ENCODE measurements at places on chromosomes 12 and 14. TPM values are rescaled to one million over a fixed set of nuclear protein-coding genes. Genes with fewer than 3 reads are reported as not detected.

DNA sequence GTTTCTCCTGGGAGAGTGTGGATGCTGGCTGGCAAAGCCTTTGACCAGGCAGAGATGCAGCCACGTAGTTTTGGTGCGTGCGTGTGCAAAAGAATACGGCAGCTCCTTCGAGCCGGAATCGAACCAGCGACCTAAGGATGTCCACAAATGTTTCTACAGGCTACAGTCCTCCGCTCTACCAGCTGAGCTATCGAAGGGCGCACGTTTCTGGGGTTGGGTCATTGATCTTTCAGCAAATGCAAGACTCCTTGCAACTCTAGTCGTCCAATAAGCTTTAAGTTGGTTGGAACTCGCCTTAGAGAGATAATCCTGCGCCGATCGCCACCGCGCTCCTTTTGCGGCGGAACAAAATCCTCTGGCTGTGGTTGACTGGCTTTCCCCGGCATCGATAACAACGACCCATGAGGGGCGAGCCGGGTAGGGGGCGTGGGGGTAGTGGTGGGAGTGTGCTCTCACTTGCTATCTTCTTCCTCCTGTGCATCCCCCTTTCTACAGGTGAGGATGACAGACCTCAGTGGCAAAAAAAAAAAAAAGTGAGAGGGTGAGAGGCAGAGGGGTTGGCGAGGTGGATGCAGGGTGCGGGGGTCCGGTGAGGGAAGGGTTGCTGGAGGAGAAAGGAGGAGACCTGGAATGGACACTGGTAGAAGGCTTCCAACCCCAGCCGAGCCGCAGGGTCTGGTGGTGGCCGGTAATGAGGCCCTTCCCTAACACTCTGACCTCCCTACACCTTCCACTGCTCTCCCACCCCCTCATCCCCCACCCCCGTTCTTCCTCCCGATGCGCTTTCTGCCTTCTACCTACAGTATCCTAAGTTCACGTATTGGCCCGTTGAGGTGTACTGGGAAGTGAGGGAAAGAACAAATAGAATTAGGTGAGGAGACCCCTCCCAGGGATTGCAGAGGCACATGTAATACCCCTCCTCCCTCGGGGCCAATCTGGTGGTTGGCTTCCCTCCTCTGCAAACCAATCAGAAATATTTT lies 11.8 kb upstream of the OR6S1 start:
- H3K4me3 ChIP-seq, result no peak overlapping the region
- DNase-seq, result no peak
- H3K27ac ChIP-seq, result no peak overlapping the region
- H3K4me1 ChIP-seq, result peaks cover 6% of the 10 kb centered on the region
- peaks cover 14% of the 10 kb centered on the region for H3K27me3 ChIP-seq

DNA sequence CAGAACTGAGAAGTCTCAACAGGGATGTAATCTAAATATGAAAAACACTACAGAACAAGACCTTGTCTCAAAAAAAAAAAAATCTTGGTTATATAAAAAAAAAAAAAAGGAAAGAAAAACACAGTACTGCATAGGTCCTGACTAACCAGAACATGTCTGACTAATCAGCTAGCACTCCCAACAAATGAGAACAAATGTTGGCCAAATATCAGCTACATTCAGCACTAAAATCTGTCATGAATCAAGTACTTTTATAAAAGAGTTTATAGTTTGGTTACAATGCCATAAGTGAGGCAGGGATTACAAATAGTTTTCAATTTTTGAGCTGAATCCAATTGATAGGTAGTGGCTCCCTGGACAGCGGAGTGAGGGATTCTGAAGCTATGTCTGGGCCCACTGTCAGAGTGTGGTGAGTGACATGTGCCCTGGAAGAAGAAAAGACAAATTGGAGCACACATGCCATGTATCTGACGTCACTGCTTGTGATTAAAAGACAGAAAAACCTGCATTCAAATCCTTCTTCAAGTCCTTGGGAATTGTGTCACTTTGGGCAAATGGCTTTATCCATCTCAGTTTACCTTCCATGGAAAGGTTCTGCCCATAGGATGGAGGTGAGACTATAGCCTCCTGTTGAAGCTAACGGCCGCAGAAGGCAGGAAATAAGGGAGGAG lies 5.6 kb upstream of the FAM234B start:
- no peaks in the 10 kb centered on the region for H3K27me3 ChIP-seq
- no peak overlapping the region for H3K27ac ChIP-seq
- DNase-seq, result no peak
- H3K4me3 ChIP-seq, result no peak overlapping the region
- H3K4me1 ChIP-seq, result peaks cover 2% of the 10 kb centered on the region
- no peaks in the 10 kb centered on the region for H3K36me3 ChIP-seq

- no peaks in the 10 kb centered on the region for H3K36me3 ChIP-seq
- no peak overlapping the region for H3K27ac ChIP-seq
- peak; percentile 8 for DNase-seq
- peaks cover 39% of the 10 kb centered on the region for H3K4me1 ChIP-seq
Measured at GRCh38 chr12:88432531-88433490, 147.5 kb downstream of the KITLG start.

- H3K4me3 ChIP-seq, result peak overlapping the region; percentile 49
- peak overlapping the region; percentile 97 for H3K27ac ChIP-seq
- H3K36me3 ChIP-seq, result no peaks in the 10 kb centered on the region
Measured at GRCh38 chr12:124927201-124928094, 13.0 kb upstream of the UBC start.

DNA sequence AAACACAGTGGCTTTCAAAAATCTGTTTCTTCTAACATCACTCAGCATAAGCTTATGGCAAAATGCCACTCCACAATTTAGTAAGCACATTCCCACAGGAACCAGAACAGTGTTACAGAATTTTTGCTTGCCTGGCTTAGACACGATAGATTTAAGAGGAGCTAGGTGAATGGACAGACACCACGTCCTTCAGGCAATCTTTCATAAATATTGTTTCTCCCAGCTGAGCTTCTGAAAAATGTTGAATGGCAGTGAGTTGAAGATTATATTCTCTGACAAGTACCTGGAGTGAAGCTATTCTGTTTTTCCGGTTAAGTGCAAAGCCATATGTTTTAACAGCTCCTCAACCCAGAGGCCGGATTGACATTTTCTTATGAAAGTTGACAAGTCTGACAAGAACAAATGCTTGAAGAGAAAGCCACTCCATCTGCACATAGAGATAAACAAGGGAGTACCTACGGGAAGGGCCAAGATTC lies 102.0 kb downstream of the FSCB start:
- no peaks in the 10 kb centered on the region for H3K36me3 ChIP-seq
- no peaks in the 10 kb centered on the region for H3K27me3 ChIP-seq
- no peaks in the 10 kb centered on the region for H3K4me1 ChIP-seq
- H3K27ac ChIP-seq, result no peak overlapping the region

DNA sequence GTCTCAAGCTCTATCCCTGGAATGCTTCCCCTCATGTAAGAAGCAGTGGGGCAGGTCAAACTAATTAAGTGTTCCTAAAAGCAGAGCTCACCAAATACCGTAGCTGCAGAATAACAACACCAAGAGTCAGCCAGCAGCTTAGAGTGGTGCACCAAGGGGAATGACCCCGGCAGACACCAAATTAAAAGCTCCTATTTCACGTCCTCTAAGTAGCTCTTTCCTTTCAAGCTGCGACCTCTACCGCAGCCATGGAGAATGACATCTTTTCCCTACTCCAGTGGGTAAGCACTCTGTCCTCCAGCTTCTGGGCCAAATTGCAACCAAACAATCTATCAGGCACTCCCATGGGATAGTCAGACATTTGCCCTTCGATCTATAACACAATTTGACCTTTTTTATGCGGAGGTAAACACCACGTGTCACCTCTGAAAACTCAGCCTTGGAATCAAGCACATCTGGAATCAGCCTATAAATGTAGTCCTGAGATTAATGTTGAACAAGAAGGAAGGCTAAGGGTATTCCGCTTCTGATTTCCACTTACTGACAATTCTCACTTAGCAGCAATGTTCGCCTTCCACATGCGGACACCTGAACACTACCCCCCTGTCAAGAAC lies 67.6 kb upstream of the CDKN3 start:
- DNase-seq, result no peak
- H3K36me3 ChIP-seq, result no peaks in the 10 kb centered on the region
- H3K4me1 ChIP-seq, result peaks cover 11% of the 10 kb centered on the region
- H3K4me3 ChIP-seq, result no peak overlapping the region

Gene EML1
- total RNA-seq, result 40.1 TPM

GRCh38 chr12:39780411-39780912 lies 160.9 kb upstream of the ABCD2 start:
- no peak for DNase-seq
- H3K27me3 ChIP-seq, result no peaks in the 10 kb centered on the region
- no peak overlapping the region for H3K27ac ChIP-seq

Gene BEGAIN
- total RNA-seq, result 1.4 TPM

Gene NFATC4
- 14.4 TPM for total RNA-seq

GRCh38 chr14:68862954-68863594 lies 70.2 kb upstream of the ZFP36L1 start:
- no peaks in the 10 kb centered on the region for H3K36me3 ChIP-seq
- peak; percentile 75 for DNase-seq
- H3K27ac ChIP-seq, result no peak overlapping the region
- no peaks in the 10 kb centered on the region for H3K27me3 ChIP-seq
- no peaks in the 10 kb centered on the region for H3K4me1 ChIP-seq

- no peaks in the 10 kb centered on the region for H3K27me3 ChIP-seq
- DNase-seq, result no peak
- no peak overlapping the region for H3K27ac ChIP-seq
- H3K4me1 ChIP-seq, result no peaks in the 10 kb centered on the region
Measured at GRCh38 chr12:26100666-26101349, 24.0 kb downstream of the BHLHE41 start.

GRCh38 chr14:80055226-80055625 lies 156.1 kb downstream of the DIO2 start:
- no peaks in the 10 kb centered on the region for H3K4me1 ChIP-seq
- H3K4me3 ChIP-seq, result no peak overlapping the region
- no peak overlapping the region for H3K27ac ChIP-seq
- DNase-seq, result no peak
- no peaks in the 10 kb centered on the region for H3K27me3 ChIP-seq

- peak overlapping the region; percentile 87 for H3K27ac ChIP-seq
- DNase-seq, result no peak
- no peaks in the 10 kb centered on the region for H3K36me3 ChIP-seq
- peak overlapping the region; percentile 54 for H3K4me3 ChIP-seq
- no peaks in the 10 kb centered on the region for H3K27me3 ChIP-seq
- H3K4me1 ChIP-seq, result peaks cover 19% of the 10 kb centered on the region
Measured at GRCh38 chr12:75390156-75390898, 562 bp upstream of the GLIPR1L2 start.

Gene MGAT4C
- 4.4 TPM for total RNA-seq

DNA sequence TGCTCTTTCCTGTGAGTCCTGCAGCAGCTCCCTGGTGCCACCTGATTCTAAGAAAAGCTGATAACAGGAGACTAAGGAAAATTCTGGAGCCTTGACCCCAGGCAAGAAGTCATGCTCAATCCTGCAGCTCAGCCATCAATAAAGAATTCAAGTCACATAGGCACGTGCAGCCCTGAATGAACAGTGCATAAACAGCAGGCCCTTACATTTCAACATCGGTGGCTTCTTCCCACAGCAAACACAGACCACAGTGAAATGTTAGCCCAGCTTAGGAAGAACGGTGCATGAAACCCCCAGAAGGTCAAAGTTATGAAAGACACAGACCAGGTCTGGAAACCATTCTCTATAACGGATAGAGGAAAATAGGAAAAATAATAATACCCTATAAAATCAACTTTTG lies 10.5 kb downstream of the CINP start:
- no peaks in the 10 kb centered on the region for H3K27me3 ChIP-seq
- peaks cover 22% of the 10 kb centered on the region for H3K4me1 ChIP-seq
